Regular cardiac myocyte (primary cell): ENCODE measurements at places on chromosomes 5 and 9. TPM values are rescaled to one million over a fixed set of nuclear protein-coding genes. Genes with fewer than 3 reads are reported as not detected.

Gene ACSL6
- total RNA-seq = under 0.01 TPM in 1 of 2 replicates, not detected in the other

Gene PRUNE2
- 27.2 and 67.7 TPM in 2 replicates for total RNA-seq

Gene SLC34A3
- not detected in 2 replicates for total RNA-seq

Gene WDR70
- total RNA-seq = 21.5 and 32.1 TPM in 2 replicates

Gene IRX1
- total RNA-seq = 0.19 TPM in 1 of 2 replicates, not detected in the other

Gene SPINK9
- total RNA-seq = not detected in 2 replicates

Gene TRIM36
- total RNA-seq = 0.38 and 0.56 TPM in 2 replicates

Gene PCDHGA2
- total RNA-seq = 1.5 and 3.1 TPM in 2 replicates

Gene SPATA6L
- total RNA-seq = 0.28 and 0.38 TPM in 2 replicates

Gene SPINK6
- total RNA-seq = not detected in 2 replicates

Gene AJM1
- 1.5 and 6.8 TPM in 2 replicates for total RNA-seq

Gene TAF11L10
- total RNA-seq = not detected in 2 replicates

Gene FAM120A
- total RNA-seq = 89.6 and 120 TPM in 2 replicates

Gene SMIM33
- total RNA-seq = under 0.01 TPM in 1 of 2 replicates, not detected in the other

Gene ABO
- total RNA-seq = not detected in 2 replicates

Gene MCTP1
- total RNA-seq = 0.77 and 3.7 TPM in 2 replicates

Gene TAF1L
- total RNA-seq = not detected in 2 replicates

Gene PCDHA11
- total RNA-seq = under 0.01 and 0.28 TPM in 2 replicates

Gene B4GALT1
- total RNA-seq = 37.2 and 51.6 TPM in 2 replicates

Gene LRRC14B
- not detected in 2 replicates for total RNA-seq

Gene LRRC19
- total RNA-seq = not detected in 2 replicates

Gene CXXC5
- 50.7 and 53.7 TPM in 2 replicates for total RNA-seq

Gene HTR1A
- not detected in 2 replicates for total RNA-seq

Gene STPG3
- not detected in 2 replicates for total RNA-seq

Gene LECT2
- not detected in 2 replicates for total RNA-seq

Gene TOR2A
- 2.3 and 3.8 TPM in 2 replicates for total RNA-seq

Gene TRIO
- 204 and 250 TPM in 2 replicates for total RNA-seq

Gene CCNJL
- 0.58 and 0.85 TPM in 2 replicates for total RNA-seq

Gene TRIM7
- 0.85 and 3.1 TPM in 2 replicates for total RNA-seq

Gene FGF18
- total RNA-seq = not detected in 2 replicates

Gene PCDH12
- 0.56 and 0.77 TPM in 2 replicates for total RNA-seq

Gene CDH12
- total RNA-seq = not detected in 2 replicates
